Activated CD4-positive, alpha-beta T cell treated with anti-CD3 and anti-CD28 coated beads, Interleukin-2, Interleukin-4, amounts not matched to agents 100 ng/mL and 50 ng/mL, durations not matched to agents 16 hours and 8 hours (primary cell): ENCODE measurements at places on chromosomes 6 and 20.
A peak's percentile ranks its signal among the peaks of the same experiment; 100 is the strongest.

DNA sequence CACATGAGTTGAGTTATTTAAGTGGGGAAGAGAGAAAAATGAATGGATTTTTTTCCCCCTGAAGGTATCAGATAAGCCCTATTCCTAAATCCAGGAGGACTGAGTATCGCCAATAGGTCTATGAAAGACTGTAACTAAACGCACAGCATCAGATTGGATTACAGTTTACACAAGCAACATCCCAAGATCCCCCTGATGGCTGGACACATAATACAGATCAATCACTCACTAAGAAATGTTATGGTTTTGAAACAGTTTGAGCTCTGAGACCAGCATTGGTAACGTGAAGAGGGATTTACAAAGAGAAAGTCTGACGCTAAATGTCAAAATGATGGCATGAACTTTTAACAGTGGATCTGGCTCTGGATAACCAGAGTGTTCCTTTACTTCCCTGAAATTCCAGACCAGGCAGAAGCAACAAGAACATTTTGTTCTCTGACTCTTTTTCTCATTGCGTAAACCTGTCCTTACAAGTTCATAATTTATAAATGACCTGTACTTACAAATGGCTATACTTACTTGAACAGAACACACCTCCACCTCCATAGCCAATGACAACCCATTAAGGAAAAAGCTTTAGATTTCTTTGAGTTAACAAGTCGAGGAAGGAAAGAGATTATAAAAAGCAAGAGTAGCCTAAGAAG, 131.8 kb upstream of the BEND3 start:
- DNase-seq = no peak

GRCh38 chr20:20553541-20553940, 158.9 kb downstream of the RALGAPA2 start:
- DNase-seq = no peak

DNA sequence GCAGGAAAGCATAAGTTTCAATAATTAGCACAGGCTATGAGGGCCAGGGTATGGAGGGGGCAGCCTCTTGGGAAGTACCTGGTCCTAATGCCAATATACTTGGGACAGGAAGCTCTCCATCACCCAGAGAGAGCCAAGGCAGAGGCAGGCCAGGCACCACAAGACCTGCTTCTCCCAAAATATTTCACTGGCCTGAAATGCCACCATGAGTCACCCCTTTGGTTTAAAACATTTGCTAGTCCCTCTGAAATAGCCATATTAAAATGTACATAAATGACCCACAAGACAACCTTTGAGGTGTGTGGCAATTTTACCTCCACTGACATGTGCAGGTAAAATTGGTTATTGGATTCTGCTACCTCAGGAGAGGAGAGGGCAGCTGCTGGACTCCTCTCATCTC, 23.4 kb upstream of the SCUBE3 start:
- no peak for DNase-seq

DNA sequence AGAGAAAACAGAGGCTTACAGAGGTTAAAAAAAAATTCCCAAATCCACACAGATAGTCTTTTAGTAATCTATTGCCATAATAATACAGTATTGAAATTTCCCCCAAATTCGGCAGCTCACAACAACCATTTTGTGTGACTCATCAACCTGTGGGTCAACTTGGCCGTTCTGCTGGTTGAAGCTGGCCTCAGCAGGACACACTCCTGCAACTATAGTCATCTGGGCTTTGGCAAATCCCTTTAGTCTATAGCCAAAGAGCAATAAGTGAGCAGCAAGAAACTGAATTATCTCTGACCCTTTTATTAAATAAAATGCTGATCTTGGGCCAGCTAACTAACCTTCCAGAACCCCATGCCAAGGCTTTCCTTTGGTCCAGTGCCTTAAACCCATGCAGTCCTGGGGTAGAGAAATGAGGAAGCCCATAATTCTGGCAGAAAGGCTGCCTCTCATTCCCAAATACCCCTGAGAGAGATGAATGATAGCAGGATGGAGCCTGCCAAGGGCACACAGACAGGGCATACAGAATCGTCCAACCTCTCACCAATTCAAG, 17.2 kb upstream of the SNAP25 start:
- DNase-seq = no peak

DNA sequence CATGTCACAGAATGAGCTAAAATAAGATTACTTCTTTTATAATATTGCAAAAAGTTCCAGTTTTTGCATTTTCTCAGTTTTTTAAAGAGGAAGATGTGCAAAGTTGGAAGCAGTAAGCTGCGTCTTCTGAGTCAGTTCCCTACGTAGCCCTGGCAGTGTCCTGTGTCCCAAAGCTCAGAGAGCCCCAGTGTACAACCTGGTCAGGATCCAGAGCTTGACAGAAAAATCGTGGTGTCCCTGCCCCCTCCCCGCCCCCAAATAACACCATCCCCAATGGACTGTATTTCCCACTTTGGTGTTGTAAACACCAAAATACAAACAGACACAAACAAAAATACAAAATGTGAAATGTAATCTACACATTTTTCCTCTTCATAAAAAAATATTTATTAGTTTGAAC, 4.6 kb downstream of the SLC2A4RG start:
- DNase-seq = no peak

GRCh38 chr6:7124636-7125035, 16.9 kb downstream of the RREB1 start:
- DNase-seq = no peak

DNA sequence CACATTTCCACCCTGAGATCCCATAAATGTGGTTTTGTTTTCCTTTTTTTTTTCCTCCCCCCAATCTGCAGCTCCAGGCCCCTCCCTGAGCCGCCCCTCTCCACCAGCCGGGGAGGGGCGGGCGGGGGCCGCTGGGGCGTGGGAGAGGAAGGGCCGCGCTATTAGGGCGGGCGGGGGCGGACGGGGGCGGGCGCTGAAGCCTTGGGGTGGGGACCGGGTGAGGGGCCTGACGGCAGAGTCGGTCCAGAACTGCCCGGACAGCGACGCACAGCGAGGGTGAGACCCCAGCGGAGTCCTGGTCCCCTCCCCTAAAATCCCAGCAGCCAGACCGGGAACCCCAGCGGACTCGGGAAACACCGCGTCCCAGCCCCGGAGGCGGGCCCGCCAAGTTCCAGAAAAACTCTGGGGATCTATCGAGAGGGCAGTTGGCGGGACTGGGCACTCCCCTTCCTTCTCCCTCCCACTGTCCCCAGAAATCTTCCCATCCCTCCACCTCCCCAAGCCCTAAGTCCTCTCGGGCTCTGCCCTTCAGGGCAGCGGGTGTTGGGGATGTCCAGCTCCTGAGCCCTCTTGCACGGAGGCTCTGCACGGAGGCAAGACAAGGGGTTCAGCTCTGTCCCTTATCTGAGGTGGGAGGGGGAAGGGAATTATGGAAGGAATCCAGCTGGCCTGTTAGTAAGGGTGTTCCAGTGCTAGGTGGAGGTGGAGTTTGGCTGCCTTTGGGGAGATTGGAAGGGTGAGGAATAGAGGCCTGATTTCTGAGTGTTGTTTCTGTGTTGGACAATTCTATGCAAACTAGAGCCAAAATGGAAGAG, at the start of gene PRICKLE4:
TSS of gene PRICKLE4 (plus strand) at position 232 of the 815 bp plus-strand sequence. CDS start 2,692 bp downstream, outside the sequence.
- no peak for DNase-seq

DNA sequence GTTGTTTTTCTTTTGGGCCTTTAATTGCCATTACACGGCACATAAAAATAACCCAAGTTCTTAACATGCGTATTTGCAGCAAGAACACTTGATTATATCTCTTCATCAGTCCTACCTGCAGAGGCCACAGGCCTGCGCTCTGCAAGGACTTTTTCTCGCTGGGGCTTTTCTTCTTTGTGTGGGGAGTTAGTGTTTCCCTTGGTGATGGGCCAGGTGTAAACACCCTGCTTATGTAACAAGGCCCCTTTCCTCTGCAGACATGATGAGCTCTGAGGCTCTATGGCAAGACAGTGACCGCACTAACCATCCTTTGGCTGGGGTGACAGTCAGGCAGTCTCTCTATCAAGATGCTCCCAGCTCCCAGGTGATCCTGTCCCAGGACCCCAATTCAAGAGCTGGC, 97.8 kb upstream of the PCSK2 start:
- no peak for DNase-seq

DNA sequence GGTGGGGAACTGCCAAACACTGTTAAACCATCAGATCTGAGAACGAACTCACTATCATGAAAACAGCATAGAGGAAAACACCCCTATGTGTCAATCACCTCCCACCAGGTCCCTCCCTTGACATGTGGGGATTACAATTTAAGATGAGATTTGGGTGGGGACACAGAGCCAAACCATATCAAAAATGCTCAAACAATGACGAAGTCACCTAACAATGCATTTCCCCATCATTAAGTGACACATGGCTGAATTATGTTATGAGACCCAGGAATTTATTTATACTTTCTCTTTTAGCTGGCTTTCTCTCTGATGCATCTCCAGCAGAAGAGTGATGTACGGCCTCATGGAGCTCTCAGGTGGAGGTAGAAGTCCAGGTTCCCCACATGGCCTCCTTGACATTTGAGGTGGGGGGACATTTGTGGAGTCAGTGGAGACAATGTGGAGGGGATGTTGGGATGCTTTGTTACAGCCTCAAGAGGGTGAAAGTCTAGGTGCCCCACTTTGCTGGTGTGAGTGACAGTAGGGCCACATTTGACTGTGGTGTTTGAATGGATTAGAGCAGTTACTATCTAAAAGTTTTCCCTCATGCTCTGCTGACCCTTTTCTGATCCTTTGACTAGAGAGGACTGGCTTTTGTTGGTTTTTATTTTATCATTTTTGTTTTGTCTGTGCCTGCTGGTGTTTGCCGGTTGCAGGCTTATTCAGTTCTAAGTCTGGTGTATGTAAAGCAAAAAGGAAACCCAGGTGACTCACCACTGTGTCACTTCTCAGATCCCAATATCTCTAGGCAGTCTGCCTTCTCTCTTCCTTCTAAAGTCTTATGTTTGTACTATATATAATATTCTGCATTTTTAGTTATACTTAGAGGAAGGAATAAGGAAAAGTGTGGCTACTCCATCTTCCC, 18.5 kb upstream of the DCBLD1 start:
- DNase-seq = peak; percentile 59

DNA sequence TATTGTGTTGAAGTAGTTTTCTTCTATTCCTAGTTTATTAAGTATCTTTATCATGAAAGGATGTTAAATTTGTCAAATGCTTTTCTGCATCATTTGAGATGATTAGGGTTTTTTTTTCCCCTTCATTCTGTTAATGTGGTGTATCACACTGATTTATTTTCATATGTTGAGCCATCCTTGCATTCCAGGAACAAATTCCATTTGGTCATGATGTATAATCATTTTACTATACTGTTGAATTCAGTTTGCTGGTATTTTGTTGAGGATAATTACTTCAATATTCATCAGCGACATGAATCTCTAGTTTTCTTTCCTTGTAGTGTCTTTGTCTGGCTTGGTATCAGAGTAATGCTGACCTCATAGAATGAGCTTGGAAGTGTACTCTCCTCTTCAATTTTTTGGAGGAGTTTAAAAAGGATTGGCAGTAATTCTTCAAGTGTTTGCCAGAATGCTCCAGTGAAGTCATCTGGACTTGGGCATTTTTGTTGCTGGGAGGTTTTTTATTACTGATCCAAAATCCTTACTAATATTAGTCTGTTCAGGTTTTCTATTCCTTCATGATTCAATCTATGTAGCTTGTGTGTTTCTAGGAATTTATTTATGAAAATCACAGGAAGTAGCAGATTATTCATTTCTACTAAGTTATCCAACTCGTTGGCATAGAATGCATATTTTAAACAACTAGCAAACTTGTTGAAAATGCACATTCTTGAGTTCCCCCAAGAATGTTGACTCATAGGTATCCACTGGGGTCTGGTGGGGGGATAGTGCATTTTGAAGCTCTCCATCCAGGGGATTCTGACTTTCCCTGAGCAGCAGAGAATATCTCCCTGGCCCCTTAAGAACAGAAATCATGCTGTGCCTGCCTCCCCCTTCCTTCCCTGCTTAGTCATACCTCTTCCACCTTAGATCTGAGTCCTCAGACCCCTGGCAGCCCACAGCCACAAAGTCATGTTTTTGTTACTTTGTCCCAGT, 187.1 kb downstream of the BMP7 start:
- no peak for DNase-seq

DNA sequence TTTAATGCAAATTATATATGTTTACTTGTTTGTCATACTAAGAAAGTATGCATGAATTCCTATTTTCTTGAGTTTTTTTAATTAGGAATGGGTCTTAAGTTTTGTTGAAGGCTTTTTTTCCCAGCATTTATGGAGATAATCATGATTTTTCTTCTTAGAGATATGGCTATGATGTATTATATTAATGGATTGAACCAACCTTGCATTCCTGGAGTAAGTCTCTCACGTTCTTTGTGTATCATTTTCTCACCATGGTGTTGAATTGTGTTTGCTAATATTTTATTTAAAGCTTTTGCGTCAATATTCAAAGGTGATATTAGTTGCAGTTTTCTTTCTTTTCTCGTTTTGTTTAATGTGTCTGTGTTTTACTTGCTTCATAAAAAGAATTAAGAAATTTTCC, 48.4 kb upstream of the SLC35D3 start:
- DNase-seq = no peak

DNA sequence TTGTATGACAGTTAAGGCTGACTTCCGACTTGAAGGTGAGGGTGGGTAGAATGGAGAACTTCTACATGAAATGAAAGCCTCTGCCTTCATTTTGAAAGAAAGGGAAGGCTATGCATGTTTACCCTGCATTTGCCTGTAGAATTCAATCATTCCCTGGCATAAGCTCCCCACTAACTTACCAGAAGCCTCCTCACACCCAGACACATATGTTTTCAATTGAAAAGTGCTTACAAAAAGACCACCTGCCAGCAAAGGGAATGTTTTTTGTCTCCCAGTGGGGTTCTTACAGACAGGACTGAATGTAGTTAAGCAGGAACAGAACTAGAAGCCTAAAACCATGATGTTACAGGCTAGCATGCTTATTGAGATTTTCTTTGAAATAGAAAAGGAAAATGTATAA, 392.1 kb upstream of the HSF2 start:
- DNase-seq = no peak

- DNase-seq = no peak
Measured at GRCh38 chr20:63947638-63948456, 8.4 kb downstream of the UCKL1 start.

DNA sequence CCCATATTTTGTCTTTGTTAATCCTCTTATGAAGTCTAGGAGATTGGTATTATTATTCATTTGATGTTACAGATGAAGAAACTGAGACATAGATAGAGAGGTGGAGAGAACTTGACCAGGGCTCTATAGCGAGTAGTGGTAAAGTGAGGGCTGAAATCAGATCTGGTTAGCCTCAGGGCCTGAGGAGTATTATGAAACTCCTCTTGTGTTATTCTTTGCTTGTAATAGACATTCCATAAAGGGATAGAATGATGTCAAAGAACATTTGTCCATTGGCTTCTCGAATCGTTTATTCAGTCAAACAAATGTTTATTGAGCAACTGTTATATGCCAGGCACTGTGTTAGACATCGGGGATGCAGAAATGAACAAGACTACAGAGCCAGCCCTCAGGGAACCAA, at the start of gene IL22RA2:
TSS of gene IL22RA2 (minus strand) at position 144 of the 400 bp plus-strand sequence. CDS start 11,895 bp downstream, outside the sequence.
- no peak for DNase-seq
